T-helper 2 cell (primary cell): ENCODE measurements at places on chromosomes 12 and 14.

- DNase-seq = no peak
These were observed 7.0 kb downstream of the PRICKLE1 start for GRCh38 chr12:42582498-42582897.

DNA sequence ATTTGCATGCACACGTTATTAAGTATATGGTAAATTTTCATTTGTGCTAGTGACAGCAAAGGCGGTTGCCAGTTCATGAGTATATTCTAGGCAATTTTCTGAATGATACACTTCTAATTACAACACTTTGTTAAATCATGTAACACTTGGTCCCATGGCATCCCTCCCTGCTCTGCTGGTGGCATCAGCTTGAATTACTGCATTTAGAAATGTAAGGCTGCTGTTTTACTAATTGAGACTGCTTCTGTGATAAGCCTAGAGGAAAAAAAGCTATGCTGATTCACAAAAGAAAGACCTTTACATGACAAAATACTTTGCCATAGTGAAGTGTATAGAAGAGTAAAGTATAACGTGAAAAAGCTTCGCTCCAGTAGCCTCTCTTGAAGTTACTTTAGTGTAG, 636.1 kb downstream of the KCNH5 start:
- DNase-seq = no peak

DNA sequence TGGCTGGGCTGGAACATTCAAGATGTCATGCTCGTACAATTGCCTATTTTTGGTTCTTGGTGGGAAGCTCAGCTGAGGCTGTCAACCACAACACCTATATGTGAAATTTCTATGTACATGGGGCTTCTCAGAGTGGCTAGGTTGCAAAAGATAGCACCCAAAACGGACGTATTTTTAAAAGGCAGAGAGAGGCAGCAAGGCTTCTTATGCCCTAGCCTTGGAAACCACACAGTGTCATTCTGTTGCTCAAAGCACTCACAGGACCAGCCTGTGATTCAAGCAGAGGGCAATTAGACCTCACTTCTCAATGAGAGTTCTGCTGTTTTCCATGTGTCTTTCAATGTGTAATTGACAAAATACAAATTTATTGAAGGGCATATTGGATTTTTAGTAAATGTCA, 134.0 kb downstream of the GXYLT1 start:
- DNase-seq = no peak

GRCh38 chr14:93741556-93742230, 46.6 kb downstream of the PRIMA1 start:
- no peak for DNase-seq

- DNase-seq = no peak
These were observed 188.5 kb upstream of the KRR1 start for GRCh38 chr12:75699728-75700496.

- no peak for DNase-seq
These were observed 469.1 kb downstream of the PRKD1 start for GRCh38 chr14:29458547-29458946.

GRCh38 chr14:65585216-65585615, 172.7 kb downstream of the FUT8 start:
- no peak for DNase-seq

DNA sequence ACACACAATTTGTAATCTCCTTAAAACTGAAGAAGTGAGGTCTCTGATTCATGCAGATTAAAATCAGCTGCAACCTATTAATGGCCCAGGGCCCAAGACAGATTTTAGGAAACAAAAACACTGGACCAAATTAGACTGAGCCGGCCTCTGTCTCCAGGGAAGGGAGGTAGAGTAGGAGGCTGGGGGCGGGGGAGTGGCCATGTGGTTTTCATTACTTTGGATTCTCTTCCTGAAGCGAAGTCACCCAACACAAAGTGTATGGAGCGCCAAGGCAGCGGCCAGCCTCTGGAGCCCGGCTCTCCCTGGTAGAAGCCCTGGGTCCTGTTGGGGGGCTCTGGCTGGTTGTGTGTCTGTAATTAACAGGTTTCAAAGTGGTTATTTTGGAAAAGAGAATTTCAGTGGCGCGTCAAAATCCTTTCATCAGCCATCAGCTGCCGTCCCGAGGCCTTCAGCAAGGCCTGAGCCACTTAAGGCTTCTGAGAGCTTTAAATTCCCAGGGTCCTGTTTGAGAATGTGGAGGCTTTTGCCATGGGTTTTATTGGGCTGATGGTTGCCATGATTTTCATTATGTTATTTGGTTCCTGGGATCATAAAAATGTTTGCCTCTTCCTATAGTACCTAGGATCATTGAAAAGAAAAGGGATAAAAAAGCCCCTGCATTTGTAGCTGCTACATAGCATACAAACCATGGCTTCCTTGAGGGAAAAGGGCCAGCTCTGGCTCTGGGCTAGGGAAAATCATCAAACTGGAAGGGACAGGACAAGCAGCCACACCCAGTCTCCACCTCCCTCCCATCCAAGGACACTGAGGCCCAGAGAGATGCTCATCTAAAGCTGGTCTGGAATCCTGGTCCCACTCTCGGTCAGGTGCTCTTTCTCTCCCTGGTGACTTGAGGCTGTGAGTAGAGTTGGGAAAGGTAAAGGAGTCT, 282.4 kb downstream of the ZFP36L1 start:
- DNase-seq = no peak

- DNase-seq = no peak
These were observed 73.1 kb downstream of the DERA start for GRCh38 chr12:15984097-15984800.

GRCh38 chr12:69610126-69610525, 581 bp downstream of the LRRC10 start:
- no peak for DNase-seq

DNA sequence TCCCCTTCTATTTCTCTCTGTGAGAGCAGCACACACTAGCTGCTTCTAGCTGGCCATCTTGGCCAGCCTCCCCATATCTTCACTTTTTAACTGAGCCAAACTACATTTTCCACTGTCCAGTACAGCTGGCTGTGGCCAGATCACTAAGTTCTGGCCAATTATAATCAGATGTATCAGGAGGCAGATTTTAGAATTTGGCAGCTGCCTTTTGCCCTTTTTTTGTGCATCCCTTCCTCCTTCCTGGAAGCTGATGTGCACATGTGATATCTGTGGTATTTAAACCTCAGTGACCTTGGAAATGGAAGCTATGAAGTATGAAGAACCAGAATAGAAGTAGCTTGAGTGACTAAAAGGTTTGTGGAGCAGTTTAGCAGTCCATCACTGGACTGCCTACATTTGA, 49.8 kb upstream of the ANO6 start:
- no peak for DNase-seq

DNA sequence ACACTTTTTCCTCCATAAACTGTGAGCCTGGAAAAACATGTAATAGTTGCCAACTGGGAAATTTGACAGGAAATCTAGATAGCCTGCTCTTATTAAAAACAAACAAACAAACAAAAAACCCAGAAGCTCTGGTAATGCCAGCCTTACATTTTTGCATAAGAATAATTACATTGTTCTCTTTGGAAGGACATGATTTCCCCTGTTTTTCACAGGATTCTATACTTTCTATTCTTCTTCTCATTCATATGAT, 137.9 kb downstream of the AEBP2 start:
- no peak for DNase-seq

GRCh38 chr12:26246483-26247164, 51.3 kb downstream of the SSPN start:
- DNase-seq = no peak

GRCh38 chr14:105530285-105531087, 4.1 kb downstream of the TMEM121 start:
- no peak for DNase-seq
